ENCODE measurements at places on chromosomes 5 and 9.

- DNase-seq: no peak
Measured at GRCh38 chr5:34498572-34498971, 157.6 kb upstream of the RAI14 start.

DNA sequence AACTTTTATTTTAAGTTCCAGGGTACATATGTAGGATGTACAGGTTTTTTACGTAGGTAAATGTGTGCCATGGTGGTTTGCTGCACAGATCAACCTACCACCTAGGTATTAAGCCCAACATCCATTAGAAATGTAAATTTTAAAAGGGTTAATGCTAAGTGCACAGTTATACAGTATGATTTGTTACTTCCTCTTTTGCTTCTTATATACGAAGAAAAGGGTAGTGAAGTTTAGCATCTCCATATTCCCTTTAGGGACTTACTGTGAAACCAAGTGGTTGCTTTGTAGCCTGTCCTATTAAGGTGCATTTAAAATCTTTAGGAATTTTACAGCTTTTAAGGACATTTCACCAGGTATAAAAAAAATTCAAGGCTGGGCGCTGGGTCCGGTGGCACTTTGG, 46.4 kb downstream of the RBM27 start:
- no peak for DNase-seq

GRCh38 chr9:74236857-74237256, 260.3 kb upstream of the RORB start:
- DNase-seq: no peak

- no peak for DNase-seq
Measured at GRCh38 chr9:69357821-69358220, 32.8 kb downstream of the ENTREP1 start.

- no peak for DNase-seq
Measured at GRCh38 chr5:114648940-114649339, 287.1 kb downstream of the KCNN2 start.

DNA sequence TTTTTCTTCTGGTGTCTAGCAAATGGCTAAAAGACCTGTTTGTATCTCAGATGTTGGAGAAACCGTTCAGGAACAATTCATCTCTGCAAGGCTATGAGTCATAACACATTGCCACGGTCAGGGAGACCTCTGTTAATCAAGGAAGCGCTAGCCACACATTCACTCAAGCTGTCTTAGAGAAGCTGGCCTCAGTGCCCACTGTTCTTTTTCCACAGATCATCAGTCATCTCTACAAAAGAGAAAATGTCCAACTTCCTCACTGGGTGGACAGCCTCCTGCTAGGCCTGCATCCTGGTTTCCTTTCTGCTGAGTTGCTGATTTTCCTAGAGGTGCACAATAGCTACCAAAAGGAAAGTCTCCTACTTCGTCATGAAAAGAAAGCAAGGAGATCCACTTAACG, 360.5 kb downstream of the BNC2 start:
- no peak for DNase-seq
